ENCODE measurements at places on chromosomes 7 and 10.

DNA sequence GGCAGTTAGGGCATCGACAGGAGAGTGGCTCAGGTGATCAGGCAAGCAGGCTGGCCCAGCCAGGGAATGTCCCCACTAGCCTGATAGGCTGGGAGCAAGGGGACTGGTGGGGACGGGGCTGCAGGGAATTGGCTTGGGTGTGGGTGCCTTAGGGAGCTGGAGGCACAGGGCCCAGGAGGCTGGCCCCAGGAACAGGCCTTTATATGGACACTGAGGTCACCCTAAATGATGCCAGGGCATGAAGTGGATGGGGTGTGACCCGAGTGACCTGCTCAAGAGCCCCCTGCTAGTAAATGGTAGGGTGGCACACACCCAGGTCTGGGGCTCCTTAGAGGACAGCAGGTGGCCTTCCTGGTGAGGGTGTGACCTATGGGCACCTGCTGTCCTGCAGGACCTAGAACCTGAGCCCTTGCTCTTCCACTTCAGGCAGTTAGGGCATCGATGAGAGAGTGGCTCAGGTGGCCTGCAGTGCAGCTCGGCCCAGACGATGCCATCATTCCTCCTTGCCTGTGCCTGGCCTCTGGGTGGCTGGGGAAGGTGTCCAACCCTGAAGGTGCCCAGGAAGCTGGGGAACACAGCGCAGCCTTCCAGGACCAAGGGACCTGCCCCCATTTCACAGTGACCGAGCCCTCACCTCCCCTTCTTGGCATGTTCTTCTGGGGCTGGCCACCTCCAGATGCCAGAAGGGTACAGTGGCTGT is 51.7 kb upstream of the LEP start:
- no peak for DNase-seq

- no peak for DNase-seq
Observed at GRCh38 chr7:158530800-158531609, 56.6 kb downstream of the PTPRN2 start.

DNA sequence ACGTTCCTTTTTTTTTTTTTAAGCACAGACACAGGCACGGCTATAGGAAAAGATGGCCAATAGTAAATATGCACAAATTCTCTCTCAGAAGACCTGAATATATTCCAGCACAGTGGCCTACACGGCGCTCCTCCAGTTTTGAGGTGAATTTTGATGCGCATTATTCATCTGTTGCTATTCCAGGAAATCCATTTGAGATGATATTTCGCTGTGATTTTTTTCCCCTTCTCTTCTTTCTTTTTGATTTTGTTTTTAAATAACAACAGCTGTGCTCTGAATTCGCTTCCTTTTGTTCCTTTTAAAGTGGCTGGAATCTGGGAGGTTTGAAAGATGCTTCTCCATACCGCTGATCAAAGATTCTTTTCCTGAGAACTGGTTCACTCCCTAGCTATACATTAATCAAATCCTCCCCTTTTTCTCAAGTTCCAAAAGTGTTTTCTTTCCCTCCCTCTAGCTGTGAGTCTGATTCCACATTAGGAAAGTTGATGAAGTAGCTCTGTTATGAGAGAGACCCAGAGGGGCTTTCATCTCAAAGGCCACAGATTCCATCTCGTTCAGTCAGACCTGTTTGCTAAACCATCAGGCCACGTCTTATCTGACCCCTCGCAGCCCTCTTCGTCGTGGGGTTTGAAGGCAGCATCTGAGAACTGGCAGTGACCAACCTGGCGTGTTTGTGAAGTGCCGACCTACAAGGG is 602.7 kb upstream of the NRP1 start:
- DNase-seq, result no peak

- DNase-seq, result no peak
Observed at GRCh38 chr7:149300620-149301285, 38.8 kb downstream of the ZNF783 start.

DNA sequence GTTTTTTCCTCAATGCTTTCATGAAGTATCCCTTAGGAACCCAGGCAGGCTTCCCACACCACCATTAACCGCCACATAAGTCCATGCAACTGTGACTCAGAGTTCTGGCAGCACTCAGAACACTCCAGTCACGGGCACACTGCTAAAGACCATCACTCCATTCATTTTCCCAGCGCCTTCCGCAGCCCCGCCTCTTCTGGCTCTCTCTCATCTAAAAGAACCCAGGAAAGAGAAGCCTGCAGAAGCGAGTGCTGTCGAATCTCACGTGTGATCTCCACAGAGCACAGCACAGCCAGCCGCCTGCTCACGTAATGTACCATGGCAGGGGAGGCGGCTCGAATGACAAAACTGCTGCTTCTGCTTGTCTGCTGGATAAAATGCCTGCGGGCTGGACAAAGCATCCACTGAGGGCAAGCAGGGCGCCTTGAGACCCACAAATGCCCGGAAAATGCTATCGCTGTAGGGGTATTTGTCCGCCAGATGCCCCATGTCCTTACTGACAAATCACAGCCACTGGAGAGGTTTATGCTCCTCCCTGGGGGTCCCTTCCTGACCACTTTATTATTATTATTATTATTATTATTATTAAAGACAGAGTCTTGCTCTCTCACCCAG is 1.8 kb downstream of the PSMG3 start:
- no peak for DNase-seq
